ENCODE measurements at places on chromosomes 11 and 22. TPM values are rescaled to one million over a fixed set of nuclear protein-coding genes. Genes with fewer than 3 reads are reported as not detected.

- no peak for DNase-seq
Measured at GRCh38 chr22:28063656-28064055, 144.6 kb upstream of the PITPNB start.

DNA sequence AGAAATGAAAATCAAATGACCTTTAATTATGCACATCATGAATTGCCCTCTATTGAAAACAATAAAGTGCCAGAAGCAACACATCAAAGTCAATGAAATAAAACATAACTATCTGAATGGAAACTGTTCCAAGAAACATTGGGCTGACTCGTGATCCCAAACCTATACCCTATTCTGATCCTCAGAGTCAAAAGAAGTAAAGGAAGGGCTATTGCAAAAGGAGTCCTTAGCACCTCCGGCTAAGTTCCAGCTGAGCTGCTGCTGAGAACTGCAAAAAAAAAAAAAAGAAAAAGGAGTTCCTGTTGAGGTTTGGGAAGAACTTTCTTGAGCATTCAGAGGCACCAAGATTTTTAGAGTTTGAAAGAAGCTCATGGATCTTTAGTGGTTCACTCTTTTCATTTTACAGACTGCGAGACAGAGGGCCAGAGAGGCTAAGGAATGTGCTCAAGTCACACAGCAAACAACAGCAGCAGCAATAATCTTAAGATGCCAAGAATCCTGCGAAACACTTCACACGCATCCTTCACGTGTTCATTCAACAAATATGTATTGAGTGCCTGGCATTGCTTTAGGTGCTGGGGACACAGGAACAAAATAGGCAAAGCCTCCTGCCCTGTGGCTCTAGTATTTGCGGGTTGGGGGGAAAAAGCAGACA lies 841 bp upstream of the TMPRSS13 start:
- no peak for DNase-seq

GRCh38 chr11:130580891-130581492 lies 132.5 kb downstream of the ADAMTS15 start:
- peak; percentile 64 for DNase-seq

- DNase-seq, result peak; percentile 38
Measured at GRCh38 chr11:69535908-69536307, 54.4 kb downstream of the LINC01488 start.

DNA sequence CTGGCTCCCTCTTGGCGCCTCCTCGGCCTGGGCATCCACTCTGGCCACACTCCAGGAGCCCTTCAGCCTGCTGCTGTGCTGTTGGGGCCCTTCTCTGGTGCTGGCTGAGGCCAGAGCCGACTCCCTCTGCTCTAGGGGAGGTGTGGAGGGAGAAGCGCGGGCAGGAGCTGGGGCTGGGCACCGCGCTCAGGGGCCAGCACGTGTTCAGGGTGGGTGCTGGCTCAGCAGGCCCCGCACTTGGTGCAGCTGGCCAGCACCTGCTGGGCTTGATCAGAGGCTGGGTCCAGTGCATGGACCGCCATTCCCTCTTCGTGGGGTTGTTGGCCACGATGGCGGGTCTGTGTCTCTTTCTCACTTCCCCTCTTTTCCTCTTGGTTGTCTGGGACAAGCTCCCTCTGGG lies 2381.0 kb downstream of the LRRC4C start:
- no peak for DNase-seq

- no peak for DNase-seq
Measured at GRCh38 chr11:126212089-126212660, 593 bp downstream of the FAM118B start.

- no peak for DNase-seq
Measured at GRCh38 chr11:33045551-33046255, 6.3 kb downstream of the TCP11L1 start.

GRCh38 chr11:112306230-112306629 lies 45.6 kb upstream of the PLET1 start:
- no peak for DNase-seq

DNA sequence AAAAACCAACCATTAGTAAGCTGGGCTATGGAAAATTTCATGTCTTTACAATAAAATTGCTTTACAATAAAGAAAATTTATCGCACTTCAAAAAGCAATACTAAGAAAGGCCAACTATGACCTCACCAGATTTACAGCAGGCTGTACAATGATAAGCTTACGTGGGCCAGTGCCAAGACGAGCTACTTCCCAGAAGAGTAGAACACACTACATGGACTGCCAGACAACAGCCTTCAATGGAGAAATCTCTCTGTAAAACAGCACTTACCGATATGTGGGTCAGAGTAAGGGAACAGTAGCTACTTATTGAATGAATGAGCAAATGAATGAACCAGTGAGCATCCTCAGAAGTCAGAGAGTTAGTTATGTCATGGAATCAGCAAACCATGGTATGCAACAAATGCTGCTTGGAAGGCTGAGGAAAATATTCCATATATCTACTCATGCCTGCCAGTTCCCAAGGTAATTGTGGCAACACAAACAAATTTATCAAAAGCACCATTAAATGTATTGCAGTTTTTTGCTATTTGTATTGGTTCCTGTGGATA lies 74.4 kb downstream of the SLC36A4 start:
- DNase-seq, result no peak

DNA sequence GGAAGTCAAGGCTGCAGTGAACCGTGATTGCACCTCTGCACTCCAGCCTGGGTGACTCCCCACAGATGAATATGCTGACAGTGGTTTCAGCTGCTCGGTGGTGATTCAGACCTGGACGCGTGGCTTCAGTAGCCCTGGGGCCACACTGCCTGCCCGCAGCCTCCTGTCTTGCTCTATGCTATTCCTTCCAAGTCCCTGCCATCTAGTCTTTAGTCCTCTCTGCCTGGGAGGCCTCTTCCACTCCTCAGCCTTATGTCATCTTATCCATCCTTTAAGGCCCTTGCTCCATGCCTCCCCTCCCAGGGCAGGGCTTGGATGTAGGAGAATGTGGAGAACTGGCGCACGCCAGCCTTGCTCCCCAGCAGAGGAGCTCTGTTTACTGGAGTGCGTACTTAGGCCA lies 23.0 kb downstream of the YDJC start:
- DNase-seq, result no peak

GRCh38 chr11:109138196-109138595 lies 283.8 kb upstream of the C11orf87 start:
- DNase-seq, result no peak

- no peak for DNase-seq
Measured at GRCh38 chr11:112241486-112241885, 15.3 kb downstream of the PTS start.

DNA sequence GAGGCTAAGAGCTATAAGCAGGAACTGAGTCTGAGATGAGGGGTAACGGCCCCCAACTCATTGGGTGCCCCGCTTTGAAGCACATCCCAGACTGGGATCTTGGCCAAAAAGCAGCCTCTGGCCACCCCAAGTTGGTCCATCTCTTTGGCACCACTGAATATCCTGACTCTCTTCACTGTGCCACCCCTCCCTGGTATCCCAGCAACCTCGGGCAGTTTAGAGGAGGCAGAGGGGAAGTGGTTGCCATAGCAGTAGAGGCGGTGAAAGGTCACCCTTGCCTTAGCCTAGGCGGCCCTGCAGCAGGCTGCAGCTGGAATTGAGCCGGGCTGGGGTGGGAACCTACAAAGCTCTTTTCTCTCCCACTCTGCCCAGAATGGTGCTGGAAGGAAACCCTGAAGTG lies 1.1 kb downstream of the PELI3 start:
- no peak for DNase-seq

DNA sequence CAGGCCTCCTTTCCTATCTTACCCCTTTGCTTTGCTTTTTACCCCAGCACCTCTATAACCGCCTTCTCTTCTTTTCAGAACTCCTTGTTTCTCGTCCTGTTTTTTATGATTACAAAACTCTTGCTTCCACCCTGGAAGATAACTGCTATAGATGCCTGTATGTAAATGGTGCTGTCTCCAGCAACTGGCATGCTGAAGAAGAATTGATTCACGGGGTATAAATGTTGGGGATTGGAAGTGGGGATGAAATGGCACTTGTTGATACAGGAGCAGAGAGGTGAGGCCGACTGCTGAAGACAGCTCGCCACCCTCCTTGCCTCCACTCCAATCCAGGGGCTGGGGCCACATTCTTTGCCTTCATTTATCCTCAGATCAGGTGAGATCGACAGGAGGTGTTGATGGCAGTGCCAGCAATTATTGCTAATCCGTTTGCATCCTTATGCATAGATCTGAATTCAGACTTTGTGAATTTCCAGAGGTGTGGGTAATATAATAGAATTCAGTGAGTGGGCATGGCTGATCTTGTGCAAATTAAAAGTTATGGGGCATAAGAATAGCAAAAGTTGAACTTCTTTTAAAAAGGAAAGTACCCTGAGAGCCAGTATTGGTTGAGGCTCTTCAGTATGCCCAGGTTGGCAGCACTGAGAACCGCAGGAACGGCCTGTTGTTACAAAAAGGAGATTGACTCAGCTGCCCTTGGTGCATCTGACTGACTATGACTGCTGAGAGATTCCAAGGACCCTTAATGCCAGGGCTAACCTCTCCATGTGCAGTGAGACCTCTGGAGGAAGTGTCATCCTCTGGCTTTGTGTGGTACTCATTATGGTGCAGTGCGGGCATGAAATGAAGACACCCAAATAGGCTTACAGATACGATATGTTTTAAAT lies 5.3 kb downstream of the NEAT1 start:
- DNase-seq, result peak; percentile 68

GRCh38 chr11:94563848-94564467 lies 3.2 kb upstream of the PIWIL4 start:
- DNase-seq, result no peak

GRCh38 chr22:18110194-18110953 lies at the start of gene TUBA8:
Gene TUBA8, plus strand, starts transcription at chr22:18110809. Its CDS starts 57 bp downstream, at chr22:18110866.
- DNase-seq, result peak; percentile 81

GRCh38 chr11:128965485-128965884 lies 22.8 kb upstream of the TP53AIP1 start:
- DNase-seq, result no peak

- DNase-seq, result no peak
Measured at GRCh38 chr11:35227576-35228327, 88.8 kb downstream of the CD44 start.

DNA sequence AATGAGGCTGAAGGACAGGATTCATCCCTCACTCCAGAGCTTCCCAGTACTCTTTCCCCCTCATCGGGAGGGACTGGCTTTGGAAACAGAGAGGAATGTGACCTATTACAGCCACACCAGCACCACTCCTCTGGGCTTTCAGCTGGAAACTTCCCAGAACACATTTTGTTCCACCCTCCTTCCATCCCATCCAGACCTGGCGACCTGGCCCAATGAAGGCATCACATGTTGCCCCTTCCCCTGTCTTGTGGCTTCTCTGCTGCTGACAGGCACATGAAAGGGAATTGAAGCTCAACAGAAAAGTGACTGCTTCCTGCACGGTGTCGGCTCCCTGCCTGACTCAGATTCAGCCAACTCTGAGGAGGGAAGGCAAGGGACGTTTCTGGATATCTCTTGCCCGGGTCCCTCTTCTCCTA lies 19.1 kb downstream of the IRAG1 start:
- DNase-seq, result no peak

- no peak for DNase-seq
Measured at GRCh38 chr22:37054056-37054395, 2.5 kb downstream of the KCTD17 start.

DNA sequence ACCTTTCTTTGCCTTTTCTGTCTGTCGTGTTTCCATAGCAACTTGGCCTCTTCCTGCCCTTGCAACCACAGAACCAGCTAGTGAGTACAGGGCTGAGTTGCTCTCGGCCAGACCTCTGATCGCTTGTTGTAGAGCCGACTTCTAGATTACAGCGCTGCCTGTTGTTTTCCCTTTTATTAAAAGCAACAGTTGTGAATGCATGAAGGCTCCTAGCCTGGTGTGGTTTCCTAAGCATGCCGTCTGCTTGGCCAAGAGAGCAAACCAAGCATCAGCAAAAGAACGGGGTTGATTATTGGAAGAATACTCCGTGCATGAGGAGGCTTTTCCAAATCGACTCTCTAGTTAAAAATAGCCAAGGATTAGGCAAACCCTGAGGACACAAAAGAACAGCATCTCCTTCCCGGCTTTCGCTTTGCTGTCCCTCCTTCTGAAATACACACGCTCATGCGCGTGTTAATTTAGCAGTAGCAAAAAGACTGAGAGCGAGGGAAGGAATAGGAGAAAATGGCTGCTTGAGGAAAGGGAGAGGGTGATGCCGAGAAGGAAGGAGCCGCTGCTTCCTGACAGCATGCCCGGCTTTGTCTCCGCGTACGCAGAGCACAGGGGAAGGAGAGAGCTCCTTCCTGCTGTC lies 71.5 kb upstream of the TTC12 start:
- DNase-seq, result no peak

DNA sequence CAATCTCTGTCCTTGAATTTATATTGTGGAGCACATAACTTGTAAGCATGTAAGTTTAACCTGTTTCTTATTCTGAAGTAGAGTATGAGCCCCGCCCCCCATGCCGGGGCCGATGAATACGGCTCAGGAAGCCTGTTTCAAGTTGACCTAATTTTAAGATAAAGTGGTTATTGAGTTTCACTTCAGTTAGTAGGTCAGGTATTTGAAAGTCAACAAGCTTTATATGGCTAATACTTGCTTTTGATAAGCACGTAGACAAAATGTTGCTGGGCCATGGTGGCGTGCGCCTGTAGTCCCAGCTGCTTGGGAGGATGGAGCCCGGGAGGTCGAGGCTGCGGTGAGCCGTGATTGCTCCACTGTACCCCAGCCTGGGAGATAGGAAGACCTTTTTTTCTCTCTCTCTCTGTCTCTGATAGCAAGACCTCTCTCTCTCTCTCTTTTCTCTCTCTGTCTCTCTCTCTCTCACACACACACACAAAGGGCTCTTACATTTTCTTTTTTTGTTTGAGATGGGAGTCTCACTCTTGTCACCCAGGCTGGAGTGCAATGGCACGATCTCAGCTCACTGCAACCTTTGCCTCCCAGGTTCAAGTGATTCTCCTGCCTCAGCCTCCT lies 14.4 kb downstream of the YWHAH start:
- DNase-seq, result no peak

GRCh38 chr11:8168485-8169257 lies at the start of gene RIC3:
Gene RIC3, minus strand, starts transcription at chr11:8169025. Its CDS starts 36 bp downstream, at chr11:8168989.
- DNase-seq, result peak; percentile 87

GRCh38 chr22:31210556-31211421 lies 1.3 kb upstream of the LIMK2 start:
- DNase-seq, result no peak

DNA sequence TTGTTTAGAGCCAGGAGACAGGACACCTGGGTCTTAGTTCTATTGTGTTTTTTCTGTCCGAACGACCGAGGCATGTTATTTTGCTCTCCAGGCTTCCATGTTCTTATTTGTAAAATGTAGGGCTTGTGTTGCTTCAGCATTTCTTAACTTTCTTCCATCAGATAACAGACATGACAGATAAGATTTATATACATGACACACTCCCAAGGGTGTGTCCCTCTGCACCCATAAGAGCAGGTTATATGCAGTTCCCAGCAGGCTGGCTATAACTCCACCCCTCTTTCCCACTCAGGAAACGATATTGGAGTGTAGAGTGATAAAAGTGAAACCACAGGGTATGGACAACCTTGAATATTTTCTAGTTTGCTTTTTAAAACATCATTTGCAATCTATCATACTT lies 65.8 kb downstream of the APIP start:
- peak; percentile 17 for DNase-seq

Gene RFPL2
- 1.8 TPM for total RNA-seq

Gene FXYD6
- total RNA-seq, result 58.8 TPM

Gene DDTL
- 1.2 TPM for total RNA-seq

Gene MAP6
- total RNA-seq, result 4.2 TPM

Gene RCOR2
- 45.0 TPM for total RNA-seq

Gene LDLRAD3
- total RNA-seq, result 19.2 TPM

Gene MAPK11
- total RNA-seq, result 0.32 TPM

Gene TPBGL
- total RNA-seq, result 0.14 TPM

Gene ENTHD1
- total RNA-seq, result not detected

Gene DGAT2
- total RNA-seq, result 14.2 TPM

Gene BTG4
- total RNA-seq, result not detected

Gene CLMP
- total RNA-seq, result 94.4 TPM

Gene SERGEF
- total RNA-seq, result 67.2 TPM

Gene HORMAD2
- total RNA-seq, result not detected

Gene ELMOD1
- 0.60 TPM for total RNA-seq

Gene VPREB1
- total RNA-seq, result not detected

Measured in endodermal cell (in vitro differentiated cells).